Upper lobe of right lung (tissue), 1 donor: ENCODE measurements at places on chromosomes 11 and 22. TPM values are rescaled to one million over a fixed set of nuclear protein-coding genes. Genes with fewer than 3 reads are reported as not detected.

Gene LINC01488
- not detected for total RNA-seq

Gene OR56B4
- total RNA-seq = not detected

Gene PLAAT4
- 185 TPM for total RNA-seq

Gene OR51S1
- not detected for total RNA-seq
